ENCODE measurements at places on chromosomes 16 and 17. TPM values are rescaled to one million over a fixed set of nuclear protein-coding genes. Genes with fewer than 3 reads are reported as not detected.

SHISA9 gene
- total RNA-seq, result not detected

TBC1D28 gene
- not detected for total RNA-seq

CSH2 gene
- total RNA-seq, result not detected

JPH3 gene
- total RNA-seq, result not detected

KRTAP9-8 gene
- not detected for total RNA-seq

DYNC1LI2 gene
- 56.0 TPM for total RNA-seq

KRTAP4-4 gene
- total RNA-seq, result not detected

RNF222 gene
- total RNA-seq, result 1.4 TPM

CDT1 gene
- 56.5 TPM for total RNA-seq

GSDMA gene
- 0.70 TPM for total RNA-seq

HSD17B2 gene
- 8.4 TPM for total RNA-seq

ITGAX gene
- total RNA-seq, result not detected

GSG1L2 gene
- total RNA-seq, result not detected

PRSS36 gene
- not detected for total RNA-seq

KAT2A gene
- total RNA-seq, result 11.4 TPM

TMC5 gene
- total RNA-seq, result 0.21 TPM

NCBP3 gene
- 12.9 TPM for total RNA-seq

SLC5A10 gene
- total RNA-seq, result 0.05 TPM

C1QTNF8 gene
- total RNA-seq, result not detected

NARF gene
- total RNA-seq, result 48.7 TPM

FOXO3B gene
- total RNA-seq, result 5.9 TPM

PYY gene
- total RNA-seq, result not detected

EFNB3 gene
- total RNA-seq, result 2.0 TPM

HOXB6 gene
- 0.93 TPM for total RNA-seq

CHST4 gene
- not detected for total RNA-seq

CD300LB gene
- total RNA-seq, result not detected

PARD6A gene
- total RNA-seq, result 3.9 TPM

VMO1 gene
- total RNA-seq, result 4.0 TPM

RNF135 gene
- total RNA-seq, result 15.7 TPM

ZFP90 gene
- total RNA-seq, result 16.9 TPM

TNRC6C gene
- total RNA-seq, result 1.6 TPM

SLC6A4 gene
- 0.46 TPM for total RNA-seq

TBC1D16 gene
- total RNA-seq, result 22.1 TPM

SP2 gene
- total RNA-seq, result 3.1 TPM

TBC1D3G gene
- not detected for total RNA-seq

TMEM92 gene
- 7.5 TPM for total RNA-seq

KRT32 gene
- 0.21 TPM for total RNA-seq

MFAP4 gene
- not detected for total RNA-seq

KRTAP1-5 gene
- total RNA-seq, result not detected

PEX12 gene
- 3.7 TPM for total RNA-seq

SEZ6 gene
- not detected for total RNA-seq

RNF112 gene
- not detected for total RNA-seq

SMURF2 gene
- total RNA-seq, result 21.1 TPM

FLCN gene
- total RNA-seq, result 13.5 TPM

KRT36 gene
- total RNA-seq, result not detected

UNKL gene
- total RNA-seq, result 9.3 TPM

MYL11 gene
- not detected for total RNA-seq

OR1A1 gene
- not detected for total RNA-seq

EPN3 gene
- 30.8 TPM for total RNA-seq

KRT33A gene
- not detected for total RNA-seq

CCT6B gene
- total RNA-seq, result 0.84 TPM

HOXB9 gene
- total RNA-seq, result not detected

KRT12 gene
- not detected for total RNA-seq

ZG16 gene
- total RNA-seq, result not detected

SLC38A8 gene
- not detected for total RNA-seq

SRCIN1 gene
- total RNA-seq, result not detected

ABAT gene
- total RNA-seq, result 9.3 TPM

CA4 gene
- total RNA-seq, result not detected

UNC13D gene
- 10.1 TPM for total RNA-seq

ZNF597 gene
- total RNA-seq, result 1.8 TPM
